PC-9 (cell line): ENCODE measurements at places on chromosomes 7 and 10.

DNA sequence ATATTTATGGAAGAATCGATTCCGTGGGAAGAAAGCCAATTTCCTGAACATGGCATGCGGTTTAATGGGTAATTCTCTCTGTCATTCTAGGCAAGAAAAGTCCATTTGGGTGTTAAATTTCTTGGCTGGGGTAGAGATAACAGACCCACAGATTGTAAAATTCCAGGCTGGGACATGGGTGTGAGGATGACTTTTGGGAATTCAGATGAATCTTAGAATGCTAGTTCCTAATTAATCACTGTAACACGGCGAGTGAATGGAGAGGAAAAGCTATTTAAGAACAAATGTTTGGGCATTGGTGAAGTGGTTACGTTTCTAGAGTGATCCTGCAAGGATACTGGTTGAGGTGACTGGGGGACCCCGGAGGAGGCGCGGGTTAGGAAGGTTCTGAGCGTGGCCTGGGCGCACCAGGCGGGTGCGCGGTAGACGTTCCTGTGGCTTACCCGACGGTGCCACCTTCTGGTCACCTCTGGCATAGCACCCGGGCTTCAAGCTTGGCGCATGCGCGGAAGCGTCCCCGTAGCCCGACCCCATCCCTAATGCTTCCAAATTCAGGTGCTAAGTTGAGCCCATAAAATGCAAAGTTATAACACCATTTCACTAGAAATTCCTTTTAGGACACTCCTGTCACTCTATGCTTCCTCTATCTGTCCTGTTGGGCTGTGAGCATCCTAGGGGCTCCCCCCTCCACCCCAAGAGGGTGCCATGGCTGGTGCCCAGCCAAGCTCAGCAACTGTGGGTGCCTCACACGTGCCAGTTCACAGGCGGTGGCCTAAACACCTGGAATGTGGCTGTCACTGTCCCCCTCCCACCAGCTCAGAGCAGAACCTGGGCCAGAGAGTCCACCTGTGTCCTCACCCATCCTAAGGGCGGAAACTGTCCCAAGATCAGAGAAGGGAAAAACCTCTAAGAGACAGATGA lies 104.4 kb downstream of the PTPRE start:
- DNase-seq, result no peak

DNA sequence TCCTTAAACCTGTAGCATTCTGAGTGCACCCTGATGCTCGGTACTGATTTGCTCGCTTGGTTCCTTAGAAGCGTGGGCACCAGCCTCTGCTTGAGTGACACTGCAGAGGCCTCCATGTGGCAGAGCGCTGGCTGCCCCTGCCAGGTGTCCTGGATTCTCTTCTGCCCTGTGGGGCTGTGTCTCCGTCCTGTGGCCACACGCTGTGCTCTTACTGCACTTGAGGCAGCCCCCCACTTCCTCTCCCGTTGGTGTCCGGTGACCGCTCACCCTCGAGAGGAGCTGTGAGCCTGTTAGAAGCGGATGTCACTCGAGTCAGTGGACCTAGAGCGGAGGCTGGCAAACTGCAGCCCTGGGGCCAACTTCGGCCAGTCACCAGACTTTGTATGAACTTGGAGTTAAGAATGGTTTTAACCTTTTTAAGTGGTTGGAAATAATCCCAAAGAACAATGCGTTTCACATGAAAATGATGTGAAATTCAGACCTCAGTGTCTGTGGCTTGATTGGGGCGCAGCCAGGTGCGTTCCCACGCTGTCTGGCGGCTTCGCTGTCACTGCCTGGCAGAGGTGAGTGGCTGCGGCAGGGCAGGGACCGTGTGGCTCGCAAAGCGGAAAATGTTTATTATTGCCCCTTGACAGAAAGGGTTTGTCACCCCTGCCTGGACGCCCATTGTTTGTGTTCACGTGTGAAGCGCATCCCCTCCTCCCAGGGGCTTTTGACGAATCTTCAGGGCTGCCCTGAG lies 114.6 kb downstream of the CYTH3 start:
- no peak for DNase-seq

- no peak for DNase-seq
Observed at GRCh38 chr10:2067015-2067414, 329.7 kb upstream of the ADARB2 start.

GRCh38 chr10:102918817-102919245 lies 737 bp downstream of the CNNM2 start:
- DNase-seq, result no peak
